HT-29 (cell line): ENCODE measurements at places on chromosomes 2 and 18. TPM values are rescaled to one million over a fixed set of nuclear protein-coding genes. Genes with fewer than 3 reads are reported as not detected.

KATNAL2 gene
- 0.23 TPM in 1 of 2 replicates, not detected in the other for total RNA-seq

STEAP3 gene
- 9.3 and 9.8 TPM in 2 replicates for total RNA-seq

NEMP2 gene
- 1.7 and 2.0 TPM in 2 replicates for total RNA-seq

TANC1 gene
- total RNA-seq, result 16.1 and 18.6 TPM in 2 replicates

KHK gene
- total RNA-seq, result 4.1 and 4.2 TPM in 2 replicates

SNED1 gene
- not detected in 2 replicates for total RNA-seq

LRP2 gene
- total RNA-seq, result not detected in 2 replicates

IL1F10 gene
- total RNA-seq, result 0.42 TPM in 1 of 2 replicates, not detected in the other

RGPD4 gene
- not detected in 2 replicates for total RNA-seq

CCDC85A gene
- total RNA-seq, result 0.10 TPM in 1 of 2 replicates, not detected in the other

BOLL gene
- total RNA-seq, result not detected in 2 replicates

SLC23A3 gene
- 5.9 and 9.9 TPM in 2 replicates for total RNA-seq

ADRA2B gene
- total RNA-seq, result 0.46 TPM in 1 of 2 replicates, not detected in the other

ZNF2 gene
- total RNA-seq, result 0.69 and 0.70 TPM in 2 replicates

SLC38A11 gene
- total RNA-seq, result 5.3 and 6.8 TPM in 2 replicates

SDC1 gene
- total RNA-seq, result 304 and 307 TPM in 2 replicates

IL1R1 gene
- total RNA-seq, result 0.31 and 0.61 TPM in 2 replicates

WNT10A gene
- 14.9 and 18.7 TPM in 2 replicates for total RNA-seq

CABYR gene
- total RNA-seq, result 0.36 and 0.91 TPM in 2 replicates

C2orf92 gene
- total RNA-seq, result 1.9 and 2.2 TPM in 2 replicates

SLC16A14 gene
- total RNA-seq, result 0.23 TPM in 1 of 2 replicates, not detected in the other

REG1B gene
- not detected in 2 replicates for total RNA-seq

ASB18 gene
- not detected in 2 replicates for total RNA-seq

TMEM163 gene
- total RNA-seq, result not detected in 2 replicates

SCN1A gene
- not detected in 2 replicates for total RNA-seq

RESP18 gene
- not detected in 2 replicates for total RNA-seq

DSG1 gene
- total RNA-seq, result not detected in 2 replicates

NDUFAF7 gene
- total RNA-seq, result 11.5 and 11.6 TPM in 2 replicates

MALT1 gene
- total RNA-seq, result 5.6 and 8.6 TPM in 2 replicates

INPP5D gene
- 26.9 and 28.6 TPM in 2 replicates for total RNA-seq

NYAP2 gene
- 0.05 TPM in 1 of 2 replicates, not detected in the other for total RNA-seq

SKOR2 gene
- not detected in 2 replicates for total RNA-seq

SKA1 gene
- total RNA-seq, result 7.7 and 9.4 TPM in 2 replicates

MPHOSPH10 gene
- total RNA-seq, result 12.3 and 13.0 TPM in 2 replicates

GTF2A1L gene
- not detected in 2 replicates for total RNA-seq

HTR2B gene
- total RNA-seq, result not detected in 2 replicates

IRS1 gene
- total RNA-seq, result 44.5 and 54.0 TPM in 2 replicates

HAAO gene
- not detected in 2 replicates for total RNA-seq

STRADB gene
- 7.6 and 8.1 TPM in 2 replicates for total RNA-seq

ATP8B1 gene
- total RNA-seq, result 25.8 and 34.0 TPM in 2 replicates

CD28 gene
- not detected in 2 replicates for total RNA-seq

CYP1B1 gene
- total RNA-seq, result 13.5 and 17.7 TPM in 2 replicates

MOCOS gene
- 5.9 and 6.2 TPM in 2 replicates for total RNA-seq

RPL31 gene
- total RNA-seq, result 1,454 and 1,668 TPM in 2 replicates

ABCB11 gene
- 0.08 TPM in 1 of 2 replicates, not detected in the other for total RNA-seq

FAM237A gene
- total RNA-seq, result not detected in 2 replicates

PTPRM gene
- 1.4 and 2.5 TPM in 2 replicates for total RNA-seq

RIT2 gene
- not detected in 2 replicates for total RNA-seq

FEZ2 gene
- total RNA-seq, result 11.1 and 12.2 TPM in 2 replicates
